Nucleus accumbens (tissue), 56 donors: ENCODE measurements at places on chromosomes 12 and 14.

GRCh38 chr12:24945845-24946244, 3.1 kb downstream of the BCAT1 start:
- DNase-seq = no peak

DNA sequence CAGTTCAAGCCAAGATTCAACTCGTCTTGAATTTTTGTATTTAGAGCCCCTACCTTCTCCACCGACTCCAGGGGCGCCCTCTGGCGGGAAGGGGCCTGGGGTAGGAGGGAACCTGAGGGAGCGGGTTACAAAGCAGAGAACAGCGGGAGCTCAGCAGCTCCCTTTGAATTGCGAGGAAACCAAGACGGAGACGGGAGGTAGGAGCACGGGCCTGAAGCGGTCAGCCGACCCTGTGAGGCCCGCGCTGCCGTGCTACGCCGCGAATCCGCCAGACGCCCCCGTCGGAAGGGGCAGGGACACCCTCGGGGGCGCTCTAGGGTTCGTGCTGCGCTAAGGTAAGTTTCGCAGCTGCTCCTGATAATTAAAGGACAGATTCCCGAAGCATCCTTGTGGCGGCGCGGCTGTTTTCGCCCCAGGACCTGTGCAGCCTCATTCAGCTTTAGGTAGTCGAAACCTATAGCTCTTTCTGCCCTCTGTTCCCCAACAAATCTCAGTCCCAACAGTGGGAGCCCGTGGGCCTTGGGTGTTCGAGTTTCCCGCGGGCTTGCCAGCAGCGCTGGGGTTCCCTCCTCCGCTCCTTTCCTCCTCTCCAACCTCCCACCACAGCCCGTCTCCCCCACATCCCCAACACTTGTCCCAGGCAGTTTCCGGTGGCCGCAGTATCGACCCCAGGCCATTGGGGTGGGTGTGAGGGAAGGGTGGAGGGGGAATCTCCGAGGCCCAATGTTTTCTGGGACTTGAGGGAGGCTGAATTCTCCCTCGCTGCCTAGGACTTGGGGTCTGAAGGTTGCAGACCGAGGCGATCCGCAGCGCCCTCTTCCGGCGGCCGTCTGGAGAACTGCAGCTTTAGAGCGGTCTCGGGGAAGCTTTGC, 5.1 kb upstream of the NKX2-1 start:
- no peak for DNase-seq

DNA sequence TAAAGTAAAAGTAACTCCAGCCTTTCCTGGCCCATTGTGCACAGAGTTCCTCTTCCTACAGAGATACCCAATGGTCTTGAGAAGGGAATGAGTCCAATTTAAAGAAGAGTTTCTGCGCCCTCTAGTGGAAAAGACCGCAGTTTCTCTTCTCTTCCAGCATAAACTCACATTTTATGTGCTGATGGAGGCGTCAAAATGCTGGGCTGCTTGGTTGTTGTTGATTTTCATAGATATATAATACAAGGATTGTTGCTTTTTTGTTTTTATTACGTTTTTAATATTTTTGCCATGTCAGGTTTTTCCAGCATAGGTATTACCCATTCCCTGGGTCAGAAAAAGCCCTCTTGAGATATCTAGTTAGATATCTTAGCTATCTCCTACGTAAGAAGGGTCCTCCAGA, 356.9 kb upstream of the STXBP6 start:
- DNase-seq = no peak

- DNase-seq = no peak
Measured at GRCh38 chr14:37247791-37248461, 50.2 kb downstream of the MIPOL1 start.

GRCh38 chr12:117450209-117450608, 88.8 kb upstream of the NOS1 start:
- DNase-seq = no peak

DNA sequence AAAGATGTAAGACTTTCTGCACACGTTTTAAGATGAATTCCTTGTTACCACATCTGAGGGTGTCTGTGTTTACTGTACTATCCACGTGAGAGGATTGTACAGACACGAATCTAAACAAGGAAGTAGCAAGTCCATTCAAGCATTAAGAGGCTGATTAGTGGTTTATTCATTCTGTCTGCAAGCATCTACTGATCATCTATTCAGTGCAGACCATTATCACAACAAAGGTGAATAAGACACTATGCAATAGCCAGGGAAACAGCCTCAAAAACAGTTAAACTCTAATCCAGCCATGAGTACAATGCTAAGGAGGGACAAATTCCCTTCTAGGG, 111.6 kb upstream of the PZP start:
- DNase-seq = no peak

DNA sequence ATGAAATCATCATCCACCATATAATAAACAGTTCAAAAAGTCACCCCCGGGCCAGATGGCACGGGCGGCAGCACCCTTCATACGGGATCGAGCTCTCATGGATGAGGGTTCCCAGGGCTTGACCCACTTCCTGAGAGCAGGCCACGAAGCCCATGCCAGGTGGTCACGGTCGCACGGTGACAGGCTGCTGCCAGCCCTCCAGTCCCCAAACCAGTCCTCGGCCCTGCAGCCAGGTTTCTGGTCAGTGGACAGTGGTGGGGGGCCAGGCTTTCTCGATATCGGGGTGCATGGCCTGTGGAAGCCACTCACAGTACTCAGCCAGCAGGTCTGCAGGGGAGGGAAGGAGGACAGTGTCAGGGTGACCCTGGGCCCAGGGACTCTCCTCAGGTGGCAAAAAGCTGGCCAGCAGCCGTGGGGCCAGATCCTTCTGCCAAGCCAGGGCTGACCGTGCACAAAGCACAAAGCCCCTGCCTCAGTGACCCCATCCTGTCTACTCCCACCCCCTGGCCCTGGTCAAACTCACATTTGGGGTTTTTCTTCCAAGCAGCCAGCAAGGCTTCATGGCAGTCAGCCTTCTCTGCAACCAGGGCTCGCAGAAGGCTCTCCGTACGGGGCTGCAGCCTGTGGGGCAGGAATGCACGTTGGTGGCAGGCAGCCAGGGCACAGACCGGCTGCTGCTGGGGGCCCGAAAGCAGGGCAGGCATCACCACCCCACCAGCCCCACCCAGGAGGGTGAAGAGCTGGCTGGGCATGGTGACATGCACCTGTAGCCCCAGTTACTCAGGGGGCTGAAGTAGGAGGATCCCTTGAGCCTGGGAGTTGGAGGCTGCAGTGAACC, 33.3 kb upstream of the UBC start:
- no peak for DNase-seq

- no peak for DNase-seq
Measured at GRCh38 chr12:112524676-112525425, 106.1 kb downstream of the PTPN11 start.

- DNase-seq = no peak
Measured at GRCh38 chr12:79451365-79451764, 239.4 kb downstream of the PAWR start.

GRCh38 chr12:20624718-20625117, 70.4 kb upstream of the SLCO1C1 start:
- DNase-seq = no peak

- no peak for DNase-seq
Measured at GRCh38 chr14:80356413-80356812, 145.1 kb upstream of the DIO2 start.

GRCh38 chr14:23025151-23025814, 9.4 kb downstream of the PSMB5 start:
- DNase-seq = no peak

DNA sequence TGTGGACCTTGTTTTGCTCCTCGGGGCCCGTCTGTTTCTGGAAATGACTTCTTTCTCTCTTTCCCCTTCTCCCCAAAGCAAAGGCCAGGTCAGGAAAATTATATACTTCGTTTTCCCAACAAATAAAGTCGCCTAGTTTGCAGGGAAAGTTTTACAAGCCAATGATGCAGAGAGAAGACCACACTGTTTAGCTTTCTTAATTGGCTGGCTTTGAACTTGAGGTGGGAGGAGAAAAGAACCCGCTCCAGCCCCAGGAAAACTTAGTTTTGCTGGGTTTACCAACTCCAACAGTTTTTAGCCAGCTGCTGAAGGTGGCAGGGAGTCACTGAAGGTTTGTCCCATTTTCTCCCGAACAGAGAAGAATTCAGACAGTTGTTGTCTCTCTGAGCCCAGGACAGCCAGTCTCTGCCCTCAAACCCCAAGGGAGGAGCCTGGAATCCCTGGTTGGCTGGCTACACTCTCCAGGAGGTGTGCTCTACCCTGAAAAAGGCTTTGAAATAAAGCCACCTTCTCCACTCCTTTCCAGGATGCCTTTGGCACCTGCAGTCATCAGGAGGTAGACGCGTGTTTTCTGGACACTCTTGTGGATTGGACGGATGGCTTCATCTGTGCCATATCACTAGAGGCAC, 24.8 kb downstream of the BCL11B start:
- no peak for DNase-seq

- DNase-seq = no peak
Measured at GRCh38 chr12:57737467-57738460, 778 bp downstream of the AGAP2 start.

- no peak for DNase-seq
Measured at GRCh38 chr12:63319386-63319785, 168.4 kb upstream of the AVPR1A start.

DNA sequence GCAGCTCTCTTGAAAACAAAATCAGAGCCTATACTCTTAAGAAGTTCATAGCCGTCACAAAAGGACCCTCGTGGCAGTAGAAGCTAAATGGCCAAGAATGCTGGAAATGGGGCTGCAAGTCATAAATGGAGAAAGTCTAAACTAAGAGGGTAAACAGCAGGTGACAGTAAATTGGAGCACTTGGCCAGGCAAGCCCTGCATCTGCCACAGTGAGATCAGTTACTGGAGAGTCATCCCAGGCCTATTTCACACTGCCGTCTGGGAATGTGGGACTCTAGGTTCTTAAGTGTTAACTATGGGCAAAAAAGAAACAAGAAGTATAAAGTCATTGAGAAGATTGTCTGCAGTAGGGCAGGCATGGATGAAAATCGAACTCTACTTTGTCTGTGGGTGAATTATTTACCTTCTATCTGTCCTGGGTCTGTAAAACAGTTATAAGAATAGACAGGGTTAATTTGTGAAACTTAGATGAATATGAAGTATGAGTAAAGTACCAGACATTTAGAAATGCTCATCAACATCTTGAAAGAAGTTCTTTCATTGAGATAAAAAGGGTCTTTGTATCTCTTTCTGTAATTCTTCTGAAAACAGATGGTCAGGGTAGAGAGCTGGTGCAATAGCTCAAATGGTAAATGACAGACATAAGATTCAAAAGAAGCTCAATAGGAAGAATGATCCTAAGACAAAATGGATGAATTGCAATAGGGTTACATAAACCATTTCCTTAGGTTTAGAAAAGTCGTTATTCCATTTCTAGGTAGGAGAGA, 792.5 kb downstream of the DIO2 start:
- no peak for DNase-seq

GRCh38 chr14:25150934-25151790, 101.2 kb upstream of the STXBP6 start:
- DNase-seq = no peak

DNA sequence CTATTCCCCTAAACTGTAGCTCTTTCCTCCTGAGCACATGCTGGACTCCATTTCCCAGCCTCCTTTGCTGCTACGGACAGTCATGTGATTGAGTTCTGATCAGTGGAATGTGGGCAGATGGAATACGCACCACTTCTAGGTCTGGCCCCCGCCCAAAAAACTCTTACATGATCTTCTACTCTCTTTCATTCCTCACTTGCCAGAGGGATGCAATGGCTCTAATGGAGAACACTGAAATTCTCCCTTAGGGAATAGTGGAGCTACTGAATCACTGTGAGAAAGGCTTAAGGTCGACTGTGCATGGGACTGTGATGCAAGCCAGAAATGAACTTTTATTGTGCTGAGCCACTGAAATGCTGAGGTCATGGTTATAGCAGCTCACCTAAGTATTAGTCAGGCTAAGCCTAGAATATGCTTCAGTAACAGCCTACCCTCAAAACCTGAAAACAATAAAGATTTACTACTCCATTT, 13.0 kb upstream of the TMED2 start:
- DNase-seq = no peak
